ENCODE measurements at places on chromosomes 6 and 20.

GRCh38 chr20:53795170-53795569 is 201.5 kb upstream of the ZNF217 start:
- peak; percentile 49 for DNase-seq
- no peaks in the 10 kb centered on the region for H3K36me3 ChIP-seq
- H3K4me3 ChIP-seq, result no peak overlapping the region
- no peak overlapping the region for H3K27ac ChIP-seq

DNA sequence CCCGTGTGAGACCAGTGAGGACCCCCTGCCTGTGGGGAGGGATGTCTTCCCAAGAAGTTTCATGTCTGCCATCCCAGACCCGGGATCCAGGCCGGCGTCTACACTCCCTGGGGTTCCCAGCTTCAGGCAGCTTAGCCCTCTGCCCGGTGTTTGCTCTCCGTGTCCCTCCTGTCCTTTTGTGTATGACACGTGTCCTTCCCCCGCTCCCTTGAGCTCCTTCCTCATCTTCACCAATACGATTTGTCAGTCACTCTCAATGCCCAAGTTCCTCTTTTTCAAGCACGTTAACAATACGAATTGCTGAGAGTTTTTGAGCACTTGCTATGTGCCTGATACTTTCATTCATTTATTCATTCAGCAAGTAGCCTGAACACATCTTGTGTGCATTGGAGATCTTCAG is 115.6 kb upstream of the PTPN1 start:
- no peaks in the 10 kb centered on the region for H3K27me3 ChIP-seq
- H3K4me3 ChIP-seq, result no peak overlapping the region
- H3K4me1 ChIP-seq, result peaks cover 15% of the 10 kb centered on the region

DNA sequence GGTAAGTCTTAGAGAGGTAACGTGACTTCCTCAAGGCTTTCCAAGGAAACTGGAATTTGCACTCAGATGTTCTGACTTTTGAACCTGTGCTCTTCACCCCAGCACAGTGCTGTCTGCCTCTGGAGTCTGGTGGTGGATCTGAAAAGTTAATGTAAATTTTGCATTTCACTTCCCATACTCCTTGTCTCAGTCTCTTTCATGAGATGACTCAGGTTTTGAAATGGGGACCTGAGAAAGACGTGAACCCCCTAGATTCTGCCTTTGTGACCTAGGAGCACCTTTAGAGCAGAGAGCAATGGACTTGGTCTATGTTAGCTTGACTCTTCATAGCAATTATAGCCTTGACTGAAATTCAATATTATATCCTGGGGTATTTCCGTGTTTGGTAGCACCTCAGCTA is 223.0 kb downstream of the QKI start:
- H3K4me3 ChIP-seq, result no peak overlapping the region
- H3K27ac ChIP-seq, result no peak overlapping the region
- no peak for DNase-seq
- H3K27me3 ChIP-seq, result peaks cover 19% of the 10 kb centered on the region
- no peaks in the 10 kb centered on the region for H3K36me3 ChIP-seq

- DNase-seq, result no peak
- no peak overlapping the region for H3K4me3 ChIP-seq
- no peaks in the 10 kb centered on the region for H3K36me3 ChIP-seq
- no peaks in the 10 kb centered on the region for H3K4me1 ChIP-seq
- no peaks in the 10 kb centered on the region for H3K27me3 ChIP-seq
- no peak overlapping the region for H3K27ac ChIP-seq
Observed at GRCh38 chr6:84095156-84095555, 61.6 kb downstream of the MRAP2 start.

DNA sequence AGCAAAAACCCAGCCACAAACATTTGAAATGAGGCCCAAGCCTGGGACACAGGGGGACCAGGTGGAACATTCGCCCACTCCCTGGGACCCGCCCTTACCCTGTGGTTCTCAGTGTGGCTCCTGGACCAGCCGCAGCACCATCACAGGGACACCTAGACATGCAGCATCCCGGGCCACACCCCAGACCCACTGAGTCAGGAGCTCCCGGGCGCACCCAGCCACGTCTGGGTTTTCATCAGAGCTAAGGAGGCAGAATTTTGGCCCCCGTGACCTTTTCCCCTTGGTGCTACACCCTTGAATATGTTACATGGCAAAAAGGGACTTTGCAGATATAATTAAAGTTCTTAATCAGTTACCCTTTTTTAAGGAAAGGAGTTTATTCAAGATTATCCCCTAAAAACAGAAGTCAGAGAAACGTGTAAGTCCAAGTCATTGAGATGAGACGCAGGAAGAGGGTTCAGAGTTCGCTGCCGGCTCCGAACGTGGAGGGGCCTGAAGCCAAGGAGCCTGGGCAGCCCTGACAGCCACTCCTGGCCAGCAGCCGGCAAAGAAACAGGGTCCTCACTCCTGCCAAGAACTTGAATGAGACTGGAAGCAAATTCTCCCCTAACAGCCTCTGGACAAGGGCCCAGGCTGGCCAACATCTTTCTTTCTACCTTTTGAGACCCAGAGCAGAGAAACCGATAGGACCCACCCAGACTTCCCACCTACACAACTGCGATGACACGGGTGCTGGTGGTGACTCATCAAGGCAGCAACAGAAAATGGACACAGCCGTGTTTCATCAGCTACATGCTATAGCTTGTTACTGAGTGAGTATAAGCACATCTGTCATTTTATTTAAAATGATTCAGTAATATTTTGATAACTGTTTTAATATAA is 25.3 kb downstream of the BFSP1 start:
- no peak overlapping the region for H3K27ac ChIP-seq
- H3K4me1 ChIP-seq, result peaks cover 9% of the 10 kb centered on the region
- no peaks in the 10 kb centered on the region for H3K27me3 ChIP-seq
- peak; percentile 30 for DNase-seq
- H3K4me3 ChIP-seq, result peak overlapping the region; percentile 80

DNA sequence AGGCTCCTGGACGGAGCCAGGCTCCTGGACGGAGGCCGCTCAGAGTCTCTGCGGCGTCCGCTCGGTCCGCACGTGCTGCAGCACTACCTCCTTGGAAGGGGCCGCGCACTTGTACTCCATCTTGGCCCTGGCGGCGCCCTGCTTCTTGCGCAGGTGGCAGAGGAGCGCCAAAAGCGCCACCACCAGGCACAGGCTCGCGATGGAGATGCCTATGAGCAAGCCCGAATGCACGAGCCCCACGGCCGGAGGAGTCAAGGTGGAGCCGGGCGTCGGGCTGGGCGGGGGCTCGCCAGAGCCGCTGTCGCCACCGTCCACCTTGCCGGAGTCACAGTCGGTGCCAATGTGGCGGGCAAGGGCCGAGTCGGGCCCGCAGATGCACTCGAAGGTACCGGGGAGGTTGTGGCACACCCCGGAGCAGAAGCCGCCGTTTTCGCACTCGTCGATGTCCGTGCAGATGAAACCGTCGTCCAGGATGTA is 1.7 kb downstream of the THBD start:
- no peaks in the 10 kb centered on the region for H3K36me3 ChIP-seq
- no peak overlapping the region for H3K27ac ChIP-seq

DNA sequence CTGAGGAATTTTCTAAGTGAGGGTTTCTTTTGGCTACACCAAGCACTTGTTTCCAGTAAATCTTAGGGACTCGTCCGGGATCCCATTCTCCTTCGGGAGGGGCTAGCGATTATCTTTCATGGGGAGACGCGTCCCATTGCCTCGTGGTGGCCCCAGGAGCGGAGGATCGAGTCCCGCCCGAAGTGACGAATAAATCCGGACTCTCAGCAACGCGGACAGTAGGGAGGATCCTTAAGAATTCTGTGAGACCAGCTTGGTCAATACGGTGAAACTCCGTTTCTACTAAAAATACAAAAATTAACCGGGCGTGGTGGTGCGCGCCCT is 69.1 kb upstream of the PRSS16 start:
- H3K27ac ChIP-seq, result peak overlapping the region; percentile 52
- H3K36me3 ChIP-seq, result no peaks in the 10 kb centered on the region
- H3K4me3 ChIP-seq, result peak overlapping the region; percentile 99
- H3K4me1 ChIP-seq, result no peaks in the 10 kb centered on the region
- DNase-seq, result no peak
- no peaks in the 10 kb centered on the region for H3K27me3 ChIP-seq

- no peak overlapping the region for H3K27ac ChIP-seq
- H3K27me3 ChIP-seq, result no peaks in the 10 kb centered on the region
- no peak overlapping the region for H3K4me3 ChIP-seq
- H3K36me3 ChIP-seq, result no peaks in the 10 kb centered on the region
Observed at GRCh38 chr6:89530982-89531381, 98.0 kb downstream of the ANKRD6 start.

- DNase-seq, result no peak
- H3K27me3 ChIP-seq, result peaks cover 58% of the 10 kb centered on the region
- no peak overlapping the region for H3K27ac ChIP-seq
Observed at GRCh38 chr6:99092461-99092860, 144.7 kb upstream of the FBXL4 start.

GRCh38 chr6:111692327-111693164 is 86.9 kb upstream of the TRAF3IP2 start:
- no peaks in the 10 kb centered on the region for H3K27me3 ChIP-seq
- H3K4me1 ChIP-seq, result no peaks in the 10 kb centered on the region
- no peak overlapping the region for H3K27ac ChIP-seq
- DNase-seq, result no peak

- H3K27ac ChIP-seq, result peak overlapping the region; percentile 96
- no peaks in the 10 kb centered on the region for H3K27me3 ChIP-seq
- no peak for DNase-seq
- peak overlapping the region; percentile 90 for H3K4me3 ChIP-seq
- H3K4me1 ChIP-seq, result peaks cover 19% of the 10 kb centered on the region
Observed at GRCh38 chr6:20402092-20402341, 338 bp downstream of the E2F3 start.

GRCh38 chr6:21489826-21490225 is 103.7 kb upstream of the SOX4 start:
- DNase-seq, result no peak
- no peaks in the 10 kb centered on the region for H3K27me3 ChIP-seq
- H3K27ac ChIP-seq, result no peak overlapping the region
- no peak overlapping the region for H3K4me3 ChIP-seq

DNA sequence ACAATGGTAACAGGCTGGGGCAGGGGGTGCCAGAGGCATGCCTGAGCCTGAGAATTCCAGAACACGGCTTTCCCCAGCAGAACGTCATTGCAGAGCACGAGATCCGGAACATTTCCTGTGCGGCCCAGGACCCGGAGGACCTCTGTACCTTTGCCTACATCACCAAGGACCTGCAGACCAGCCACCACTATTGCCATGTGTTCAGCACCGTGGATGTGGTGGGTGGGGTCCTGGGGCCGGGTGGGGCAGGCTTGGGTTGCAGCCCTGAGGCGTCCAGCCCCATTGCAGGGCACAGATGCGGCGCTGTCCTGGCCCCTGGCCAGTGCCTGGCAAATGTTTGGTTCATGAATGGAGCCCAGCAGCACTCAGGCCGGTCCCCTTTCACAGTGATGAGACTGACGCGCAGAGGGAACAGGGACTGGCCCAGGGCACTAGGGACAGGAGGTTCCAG is 57.1 kb downstream of the TCP11 start:
- H3K4me1 ChIP-seq, result no peaks in the 10 kb centered on the region
- H3K36me3 ChIP-seq, result peaks cover 4% of the 10 kb centered on the region
- H3K27ac ChIP-seq, result no peak overlapping the region
- no peak overlapping the region for H3K4me3 ChIP-seq
- DNase-seq, result no peak

DNA sequence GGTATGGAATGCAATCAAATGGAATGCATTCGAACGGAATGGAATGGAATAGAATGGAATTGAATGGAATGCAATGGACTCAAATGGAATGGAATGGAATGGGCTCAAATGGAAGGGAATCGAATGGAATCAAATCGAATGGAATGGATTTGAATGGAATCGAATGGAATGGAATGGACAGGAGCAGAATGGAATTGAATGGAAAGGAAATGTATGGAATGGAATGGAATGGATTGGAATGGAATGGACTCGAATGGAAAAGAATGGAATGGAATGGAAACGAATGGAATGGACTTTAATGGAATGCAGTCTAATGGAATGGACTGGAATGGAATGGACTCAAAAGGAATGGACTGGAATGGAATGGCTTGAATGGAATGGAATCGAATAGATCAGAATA is 18.3 kb upstream of the DEFB115 start:
- H3K36me3 ChIP-seq, result no peaks in the 10 kb centered on the region
- no peak overlapping the region for H3K27ac ChIP-seq
- H3K4me1 ChIP-seq, result no peaks in the 10 kb centered on the region

- H3K27ac ChIP-seq, result no peak overlapping the region
- no peak overlapping the region for H3K4me3 ChIP-seq
- peaks cover 35% of the 10 kb centered on the region for H3K4me1 ChIP-seq
- 0 out of 2 replicates have a peak, but pooled peaks cover 2% of the 10 kb centered on the region for H3K36me3 ChIP-seq
Observed at GRCh38 chr6:11203306-11204004, 29.0 kb downstream of the NEDD9 start.

DNA sequence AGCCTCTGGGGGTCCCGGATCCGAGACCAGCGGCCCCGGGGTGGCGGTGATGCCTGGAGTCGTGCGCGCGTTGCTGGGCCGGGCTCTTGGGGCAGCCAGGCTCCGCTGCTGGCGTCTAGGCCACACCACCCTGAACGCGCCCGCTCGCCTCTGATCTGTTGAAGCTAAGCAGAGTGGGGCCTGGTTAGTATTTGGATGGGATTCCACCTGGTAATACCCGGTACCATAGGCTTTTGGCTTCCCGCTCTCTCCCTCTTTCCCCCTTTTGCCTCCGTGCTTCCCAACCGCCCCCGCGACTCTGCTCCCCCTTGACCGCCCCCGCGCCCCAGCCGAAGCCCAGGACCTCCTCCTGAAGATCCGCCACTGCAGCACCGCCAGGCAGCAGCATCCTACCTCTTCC is 1383.5 kb upstream of the DEFB115 start:
- H3K4me3 ChIP-seq, result no peak overlapping the region
- no peak for DNase-seq
- H3K36me3 ChIP-seq, result no peaks in the 10 kb centered on the region

DNA sequence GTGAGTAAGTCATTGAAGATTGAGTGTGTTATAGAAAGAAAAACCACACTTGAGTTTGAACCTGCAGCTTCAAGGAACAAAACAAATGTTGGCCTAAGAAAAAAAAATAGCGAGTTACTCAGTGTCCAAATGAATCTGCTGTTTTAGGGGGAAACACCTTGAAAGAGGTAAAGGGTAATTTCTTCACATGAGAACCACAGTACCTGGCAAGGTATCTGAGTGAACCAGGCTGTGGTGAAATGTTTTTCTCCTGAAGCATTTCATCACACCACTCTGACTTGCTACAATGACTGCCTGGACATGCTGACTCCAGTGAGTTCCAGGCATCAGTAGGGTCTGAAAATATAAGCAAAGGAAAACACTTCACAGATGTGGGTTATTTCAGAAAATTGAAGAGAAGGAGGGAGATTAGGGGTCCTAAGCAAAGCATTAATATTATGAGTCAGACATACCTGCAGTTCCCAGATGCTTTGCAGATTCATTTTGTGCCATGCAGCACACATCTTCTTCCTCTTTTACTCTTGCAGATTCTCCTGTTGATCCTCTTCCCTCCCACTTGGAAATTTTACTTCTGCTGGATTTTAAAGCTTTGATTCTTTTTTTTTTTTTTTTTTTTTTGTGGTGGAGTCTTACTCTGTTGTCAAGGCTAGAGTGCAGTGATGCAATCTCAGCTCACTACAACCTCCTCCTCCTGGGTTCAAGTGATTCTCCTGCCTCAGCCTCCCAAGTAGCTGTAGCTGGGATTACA is 206.2 kb upstream of the SGK1 start:
- H3K27ac ChIP-seq, result no peak overlapping the region
- H3K36me3 ChIP-seq, result no peaks in the 10 kb centered on the region
- peaks cover 10% of the 10 kb centered on the region for H3K4me1 ChIP-seq
